LoVo (cell line): ENCODE measurements at places on chromosomes 1 and 21.

DNA sequence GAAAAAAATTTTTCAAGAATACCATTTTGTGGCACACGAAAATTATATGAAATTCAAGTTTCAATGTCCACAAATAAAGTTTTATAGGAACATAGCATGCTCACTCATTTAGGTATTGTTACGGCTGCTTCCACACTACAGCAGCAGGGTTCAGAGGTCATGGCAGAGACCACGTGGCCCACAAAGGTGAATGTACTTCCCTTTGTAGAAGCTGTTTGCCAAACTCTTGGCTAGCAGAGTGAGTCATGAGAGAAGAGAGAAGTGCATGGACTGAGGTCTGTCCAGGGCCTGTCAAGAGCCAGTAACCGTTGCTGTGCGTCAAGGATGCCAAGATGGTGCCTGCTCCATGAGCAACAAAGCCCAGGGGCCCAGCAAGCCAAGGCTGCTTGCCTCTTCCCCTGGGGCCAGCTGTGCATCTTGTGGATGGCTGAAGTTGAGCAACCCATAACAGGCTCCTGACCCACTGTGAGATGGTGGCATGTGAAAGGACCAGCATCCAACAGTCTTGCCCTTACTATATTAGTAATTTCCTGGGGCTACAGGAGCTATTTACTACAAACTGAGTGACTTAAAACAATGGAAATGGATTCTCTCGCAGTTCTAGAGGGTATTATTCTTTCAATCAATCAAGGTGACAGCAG, 64.8 kb upstream of the ATP5PO start:
- DNase-seq, result no peak

- DNase-seq, result peak; percentile 64
Observed at GRCh38 chr1:12166834-12167492, at the start of gene TNFRSF1B. Gene TNFRSF1B (plus strand): TSS chr1:12166991. CDS start chr1:12167092, 101 bp downstream.

DNA sequence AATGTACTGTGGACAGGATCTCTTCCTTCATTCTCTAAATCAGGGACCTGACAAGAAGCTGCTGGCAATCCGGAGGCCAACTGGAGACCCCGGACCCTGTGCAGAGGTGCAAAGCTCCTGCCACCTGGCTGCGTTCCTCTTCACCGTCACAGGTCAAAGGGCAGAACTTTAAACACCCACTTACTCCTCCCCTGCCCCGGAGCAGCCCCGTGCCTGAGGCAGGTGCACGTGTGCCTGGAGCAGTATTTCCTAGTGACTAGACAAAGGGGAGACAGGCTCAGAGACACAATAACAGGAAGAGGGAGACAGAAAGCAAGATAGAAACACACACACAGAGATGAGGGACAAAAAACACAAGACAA, 6.6 kb upstream of the PIGC start:
- DNase-seq, result peak; percentile 26

DNA sequence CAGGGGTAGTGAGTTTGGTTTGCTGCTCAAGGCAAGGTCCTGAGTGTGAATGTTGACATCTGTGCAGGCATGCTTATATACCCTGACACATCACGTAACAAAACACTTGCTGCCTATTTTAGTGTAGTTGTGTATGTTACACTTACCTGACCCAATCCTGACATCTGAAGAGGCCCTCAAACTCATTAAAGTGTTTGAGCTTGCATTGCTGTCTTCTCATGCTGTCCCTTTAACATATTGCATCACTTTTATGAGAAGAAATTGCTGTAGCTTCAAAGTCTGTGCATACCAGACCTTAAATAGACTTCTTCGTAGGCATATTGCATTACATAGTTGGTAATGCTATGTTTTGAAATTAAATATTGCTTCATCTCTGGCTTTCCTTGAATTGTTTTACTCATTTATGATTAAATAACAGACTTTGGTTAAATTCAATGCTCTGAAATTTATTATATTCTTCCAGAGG, at the start of gene KRTAP19-3:
Gene KRTAP19-3 (minus strand): TSS at position 51 of the 466 bp plus-strand sequence. CDS start 56 bp downstream, outside the sequence.
- DNase-seq, result no peak

DNA sequence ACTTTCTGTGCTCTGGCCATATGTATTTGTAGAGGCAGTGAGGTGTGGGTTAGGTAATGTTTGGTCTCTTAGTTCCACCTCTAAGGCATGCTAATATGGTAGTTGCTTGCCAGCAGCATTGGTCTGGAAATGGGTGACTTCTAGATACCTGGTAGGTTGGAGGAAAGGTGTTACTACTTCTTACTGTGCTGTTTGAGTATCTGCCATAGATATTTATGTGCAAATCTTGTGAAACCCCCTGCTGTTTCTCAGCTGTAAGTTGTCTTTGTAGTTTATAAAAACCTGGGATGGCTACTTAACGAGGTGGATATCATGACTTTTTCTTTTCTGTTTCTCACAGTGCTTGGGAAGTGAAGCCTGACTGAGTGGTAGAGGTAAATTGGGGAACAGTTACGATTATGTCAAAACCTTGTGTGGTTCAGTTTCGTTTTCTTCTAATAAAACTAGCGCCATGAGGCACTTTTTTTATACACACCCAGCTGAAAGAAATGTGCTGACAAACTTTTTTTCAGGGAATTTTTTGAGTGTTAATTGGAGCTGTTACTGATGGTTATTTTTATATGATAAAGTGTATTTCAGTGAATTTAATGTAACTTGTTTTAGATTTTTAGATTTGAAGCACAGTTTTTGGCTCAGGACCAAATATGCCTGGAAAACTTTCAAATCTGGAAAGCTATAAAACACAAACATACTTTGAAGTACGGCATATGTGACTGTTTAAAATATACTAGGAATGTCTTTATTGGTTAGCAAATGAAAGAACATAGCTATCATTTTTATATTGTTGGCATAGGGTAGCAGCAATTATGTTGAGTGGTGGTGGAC, 42.1 kb downstream of the CAMSAP2 start:
- peak; percentile 66 for DNase-seq

GRCh38 chr21:36576441-36576840, 96.5 kb upstream of the CLDN14 start:
- DNase-seq, result no peak

- no peak for DNase-seq
Observed at GRCh38 chr1:147243228-147243685, 773 bp downstream of the CHD1L start.

- no peak for DNase-seq
Observed at GRCh38 chr1:50831300-50832061, 128.6 kb downstream of the FAF1 start.

- peak; percentile 28 for DNase-seq
Observed at GRCh38 chr21:40841524-40842196, 5.3 kb downstream of the DSCAM start.

DNA sequence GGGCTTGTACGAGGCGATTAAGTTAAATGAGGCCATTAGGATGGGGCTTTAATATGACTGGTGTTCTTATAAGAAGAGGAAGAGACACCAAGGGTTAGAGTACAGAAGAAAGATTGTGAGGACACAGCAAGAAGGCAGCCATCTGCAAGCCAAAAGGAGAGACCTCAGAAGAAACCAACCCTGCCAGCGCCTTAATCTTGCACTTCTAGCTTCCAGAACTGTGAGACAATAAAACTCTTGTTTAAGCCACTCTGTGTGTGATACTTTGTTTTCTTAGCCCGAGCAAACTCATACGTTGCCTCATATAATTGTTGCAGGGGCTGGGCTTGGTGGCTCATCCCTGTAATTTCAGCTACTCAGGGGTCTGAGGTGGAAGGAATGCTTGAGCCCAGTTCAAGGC, 33.6 kb upstream of the RGS16 start:
- DNase-seq, result no peak
